Putamen (tissue), 1 donor: ENCODE measurements at places on chromosomes 13 and 19.
A peak's percentile ranks its signal among the peaks of the same experiment; 100 is the strongest.

GRCh38 chr19:33690378-33691029, 68.8 kb downstream of the CHST8 start:
- DNase-seq = no peak

DNA sequence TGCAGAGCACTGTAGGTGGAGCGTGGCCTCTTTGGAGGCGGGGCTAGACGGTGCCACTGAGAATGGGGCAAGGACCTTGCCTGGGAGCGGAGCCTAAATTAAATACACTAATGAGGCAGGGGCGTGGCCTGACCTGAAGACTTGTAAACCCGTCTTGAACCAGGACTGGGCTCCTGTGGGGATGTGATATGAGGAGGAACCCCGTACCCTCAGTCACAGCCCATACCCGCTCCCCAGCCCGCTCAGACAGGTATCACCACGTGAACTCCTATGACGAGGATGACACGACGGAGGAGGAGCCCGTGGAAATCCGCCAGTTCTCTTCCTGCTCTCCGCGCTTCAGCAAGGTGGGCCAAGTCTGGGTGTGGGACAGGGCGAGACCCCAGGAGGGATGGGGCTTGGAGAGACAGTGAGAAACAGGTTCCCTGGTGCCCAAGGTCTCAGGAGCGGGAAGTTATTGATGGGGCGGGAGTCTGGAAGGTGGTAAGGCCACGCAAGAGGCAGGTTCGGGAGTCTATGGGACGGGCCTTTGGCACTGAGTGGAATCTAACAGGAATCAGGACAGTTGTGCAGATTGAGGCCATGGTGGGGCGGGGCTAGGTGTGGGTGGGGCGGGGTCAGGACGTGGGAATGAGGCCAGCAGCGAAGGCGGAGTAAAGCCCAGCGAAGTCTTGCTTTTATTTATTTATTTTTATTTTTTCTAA, 14.7 kb downstream of the DNASE2 start:
- DNase-seq = no peak

- DNase-seq = no peak
Measured at GRCh38 chr13:76936763-76937162, 11.5 kb upstream of the ACOD1 start.

DNA sequence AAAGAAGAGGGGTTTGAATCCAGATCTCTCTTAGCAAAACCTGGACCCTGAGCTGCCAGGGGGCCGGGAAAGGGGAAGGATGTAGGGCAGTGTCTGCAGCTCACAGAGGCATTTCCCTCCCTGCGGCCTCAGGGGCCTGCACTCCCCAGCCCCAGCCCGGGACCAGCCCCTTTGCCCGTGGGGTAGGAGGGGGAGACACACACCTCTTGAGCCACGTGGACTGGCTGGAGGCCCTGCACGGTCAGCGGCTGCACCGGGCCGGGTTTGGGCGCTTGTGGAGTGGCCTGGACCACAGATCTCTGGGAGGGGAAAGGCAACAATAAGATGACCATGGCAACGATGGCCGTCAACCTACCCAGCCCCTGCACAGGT, 26.9 kb downstream of the RFX1 start:
- DNase-seq = no peak

DNA sequence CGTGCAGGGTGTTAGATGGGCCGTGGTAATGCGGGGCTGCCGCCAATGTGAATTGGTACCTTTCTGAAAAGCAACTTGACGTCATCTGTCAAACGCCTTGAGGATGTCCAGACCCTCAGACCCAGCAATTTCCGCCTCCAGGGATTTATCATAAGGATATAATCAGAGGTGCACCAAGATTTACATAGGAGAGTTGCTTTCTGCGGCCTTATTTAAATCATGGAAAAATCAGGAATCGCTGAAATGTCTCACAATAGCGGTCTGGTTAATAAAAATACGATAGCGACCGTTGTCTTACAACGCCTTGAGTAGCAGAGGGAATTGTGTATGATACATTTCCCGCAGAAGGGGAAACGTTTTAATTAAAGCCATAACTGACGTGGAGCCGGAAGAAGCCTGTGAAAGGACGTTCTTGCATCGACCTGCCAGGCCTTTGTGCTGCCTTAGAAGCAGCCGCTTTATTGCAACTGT, 32.3 kb upstream of the NDUFS7 start:
- no peak for DNase-seq

DNA sequence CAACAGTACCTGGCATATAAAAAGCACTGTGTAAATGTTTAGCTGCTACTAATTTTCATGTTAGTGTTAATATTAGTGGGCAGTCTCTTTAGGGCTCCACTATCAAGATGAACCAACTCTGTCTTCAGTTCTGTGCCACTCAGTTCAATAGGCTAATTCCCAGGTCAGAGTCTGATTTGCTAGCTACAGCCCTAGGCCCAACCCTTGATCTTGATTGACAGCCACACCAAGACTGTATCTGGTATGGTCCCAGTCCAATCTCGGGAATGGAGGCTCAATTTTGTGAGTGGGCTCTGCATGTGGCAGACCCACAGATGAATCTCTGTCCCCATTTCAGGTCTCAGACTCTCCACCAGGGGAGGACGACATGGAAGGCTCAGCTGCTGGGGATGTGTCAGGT, 46.1 kb downstream of the MAP4K1 start:
- DNase-seq = no peak

- DNase-seq = no peak
Measured at GRCh38 chr13:97702614-97703013, 250.9 kb upstream of the IPO5 start.

DNA sequence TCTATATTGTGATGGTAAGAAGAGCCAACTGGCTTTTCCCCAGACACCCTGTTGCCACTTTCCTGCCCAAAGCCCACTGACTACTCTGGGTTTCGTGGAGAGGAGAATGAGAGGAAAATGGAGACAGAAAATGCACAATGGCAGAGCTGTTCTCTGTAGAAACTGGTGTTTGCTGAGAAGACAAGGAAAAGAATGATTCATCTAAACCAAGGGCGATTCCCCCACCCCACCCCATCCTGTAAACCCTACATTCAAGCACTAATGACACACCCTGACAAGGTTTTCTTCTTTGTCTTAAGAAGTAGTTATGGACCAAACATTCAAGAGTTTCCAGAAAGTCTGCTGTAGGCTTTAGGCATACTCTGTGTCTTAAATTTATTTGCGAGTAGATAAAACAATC, 68.8 kb downstream of the DOCK9 start:
- no peak for DNase-seq

DNA sequence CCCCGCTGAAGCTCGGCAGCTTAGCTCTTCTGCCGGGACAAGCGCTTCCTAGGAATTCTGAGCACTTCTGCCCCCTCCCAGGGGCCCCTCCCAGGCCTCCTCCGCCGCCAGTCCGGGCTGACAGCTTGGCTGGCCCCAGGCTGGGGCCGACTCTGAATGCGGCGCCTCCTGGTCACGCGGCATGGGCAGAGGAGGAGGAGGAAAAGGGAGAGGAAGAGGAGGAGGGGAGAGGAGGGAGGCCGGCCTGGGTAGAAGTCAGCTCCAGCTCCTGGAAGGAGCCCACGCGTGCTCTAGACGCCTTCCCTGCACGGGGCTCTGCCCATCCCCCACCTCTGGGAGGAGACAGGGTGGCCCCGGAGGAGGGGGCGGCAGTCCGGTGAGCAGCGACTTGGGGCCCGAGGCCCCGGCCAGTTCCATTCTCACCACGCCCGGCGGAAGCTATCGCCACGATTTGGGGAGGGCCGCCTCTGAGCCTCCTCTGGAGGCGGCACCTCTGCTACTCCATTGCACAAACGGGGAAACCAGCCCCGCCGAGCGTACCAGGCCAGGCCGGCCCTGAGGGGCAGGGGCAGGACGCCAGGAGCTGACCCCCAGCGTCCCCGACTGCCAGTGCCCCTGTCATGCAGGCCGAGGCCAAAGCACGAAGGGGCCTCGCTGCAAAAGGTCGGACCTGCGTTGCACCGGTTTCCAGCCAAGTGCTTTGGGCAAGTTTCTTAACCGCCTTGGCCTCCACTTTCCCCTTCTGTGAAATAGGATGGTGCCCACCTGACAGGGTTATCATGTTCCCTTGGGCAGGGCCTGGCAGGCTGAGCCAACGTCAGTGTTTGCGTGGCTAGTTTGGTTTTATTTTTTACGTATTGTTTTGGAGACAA, 31.6 kb downstream of the CCNE1 start:
- no peak for DNase-seq

GRCh38 chr13:48249018-48249417, 16.0 kb downstream of the ITM2B start:
- no peak for DNase-seq

DNA sequence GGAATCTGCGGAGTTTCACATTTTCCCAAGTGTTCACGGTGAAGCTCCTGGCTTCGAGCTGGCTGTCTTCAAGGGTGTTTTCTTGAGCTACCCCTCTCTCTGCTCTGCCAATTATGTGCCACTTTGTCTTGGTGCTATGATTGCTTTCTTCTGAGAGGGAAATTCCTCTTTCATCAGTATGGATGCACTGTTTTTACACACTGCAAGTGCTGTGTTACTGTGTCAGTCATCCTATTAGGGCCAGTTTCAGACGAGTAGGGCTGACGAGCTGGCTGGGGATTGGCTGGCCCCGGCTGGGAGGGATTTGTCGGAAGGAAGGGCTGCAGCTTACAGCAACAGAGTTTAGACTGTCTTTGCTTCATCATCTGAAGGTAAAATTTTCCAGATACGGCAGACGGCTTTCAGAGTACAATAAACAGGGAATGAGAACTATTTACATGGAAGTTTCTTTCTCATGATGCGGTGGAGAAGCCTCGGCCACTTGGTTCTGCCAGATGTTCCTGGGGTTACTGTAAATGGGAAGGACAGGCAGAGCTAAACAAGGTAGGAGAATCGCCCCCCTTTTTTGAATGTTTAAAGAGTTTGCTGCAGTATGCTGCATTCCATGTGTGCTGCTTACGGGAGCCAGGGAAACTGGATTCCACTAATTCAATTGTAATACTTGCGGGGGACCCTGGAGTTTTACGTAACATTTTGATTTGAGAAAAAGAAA, at the start of gene MBNL2:
TSS of gene MBNL2 (plus strand) at position 345 of the 712 bp plus-strand sequence. CDS start 53,903 bp downstream, outside the sequence.
- DNase-seq = peak; percentile 99
